Fibroblast of lung (primary cell): ENCODE measurements at places on chromosomes 2 and 18. TPM values are rescaled to one million over a fixed set of nuclear protein-coding genes. Genes with fewer than 3 reads are reported as not detected.

- DNase-seq = peak; percentile 76
Measured at GRCh38 chr2:85503851-85504777, 34.9 kb upstream of the MAT2A start.

The KCNIP3 gene
- total RNA-seq = 1.5 and 1.7 TPM in 2 replicates

DNA sequence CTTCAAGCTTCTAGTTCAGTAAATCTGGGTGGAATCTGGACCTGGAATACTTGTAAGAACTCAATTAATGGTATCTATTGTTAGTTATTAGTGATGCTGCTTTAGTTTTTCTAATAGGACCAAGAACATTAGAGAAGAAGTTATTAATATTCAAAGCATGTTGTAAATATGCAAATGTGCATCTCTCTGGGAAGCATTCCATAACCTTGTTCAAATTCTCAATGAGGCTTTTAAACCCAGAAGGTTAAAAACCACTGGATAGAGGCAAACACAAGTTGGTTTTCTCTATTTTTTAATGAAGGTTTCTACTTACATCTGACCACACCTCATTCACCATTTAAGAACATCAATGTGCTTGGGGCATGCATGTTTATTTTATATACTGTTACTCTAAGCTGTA lies 16.1 kb upstream of the ACVR1C start:
- no peak for DNase-seq

The GCKR gene
- total RNA-seq = 0.26 and 0.50 TPM in 2 replicates

DNA sequence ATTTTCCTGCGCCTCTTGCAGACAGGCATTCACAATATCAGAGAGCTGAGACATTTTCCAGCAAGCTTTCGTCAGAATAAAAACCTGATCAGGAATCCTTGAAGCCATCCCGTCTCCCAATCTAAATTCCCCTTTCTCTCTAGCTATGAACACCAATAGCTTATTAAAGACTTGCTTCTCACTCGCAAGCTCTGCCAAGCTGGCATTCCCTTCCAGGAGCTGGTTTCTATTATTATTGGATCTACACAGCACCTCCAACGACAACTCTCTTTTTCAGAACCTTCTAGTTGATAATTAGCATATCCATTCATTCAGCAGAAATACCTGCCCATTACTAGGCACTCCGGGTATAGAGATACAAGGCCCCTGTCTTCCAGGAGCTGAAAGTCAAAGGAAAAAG lies 350.3 kb downstream of the MTX2 start:
- no peak for DNase-seq

GRCh38 chr2:85221067-85221691 lies 88.0 kb downstream of the TCF7L1 start:
- peak; percentile 77 for DNase-seq

The TUBA4A gene
- total RNA-seq = 5.6 and 7.7 TPM in 2 replicates

- no peak for DNase-seq
Measured at GRCh38 chr2:227161947-227162346, 2.1 kb downstream of the COL4A4 start.

- DNase-seq = no peak
Measured at GRCh38 chr2:240467149-240467642, 31.7 kb downstream of the GPC1 start.

DNA sequence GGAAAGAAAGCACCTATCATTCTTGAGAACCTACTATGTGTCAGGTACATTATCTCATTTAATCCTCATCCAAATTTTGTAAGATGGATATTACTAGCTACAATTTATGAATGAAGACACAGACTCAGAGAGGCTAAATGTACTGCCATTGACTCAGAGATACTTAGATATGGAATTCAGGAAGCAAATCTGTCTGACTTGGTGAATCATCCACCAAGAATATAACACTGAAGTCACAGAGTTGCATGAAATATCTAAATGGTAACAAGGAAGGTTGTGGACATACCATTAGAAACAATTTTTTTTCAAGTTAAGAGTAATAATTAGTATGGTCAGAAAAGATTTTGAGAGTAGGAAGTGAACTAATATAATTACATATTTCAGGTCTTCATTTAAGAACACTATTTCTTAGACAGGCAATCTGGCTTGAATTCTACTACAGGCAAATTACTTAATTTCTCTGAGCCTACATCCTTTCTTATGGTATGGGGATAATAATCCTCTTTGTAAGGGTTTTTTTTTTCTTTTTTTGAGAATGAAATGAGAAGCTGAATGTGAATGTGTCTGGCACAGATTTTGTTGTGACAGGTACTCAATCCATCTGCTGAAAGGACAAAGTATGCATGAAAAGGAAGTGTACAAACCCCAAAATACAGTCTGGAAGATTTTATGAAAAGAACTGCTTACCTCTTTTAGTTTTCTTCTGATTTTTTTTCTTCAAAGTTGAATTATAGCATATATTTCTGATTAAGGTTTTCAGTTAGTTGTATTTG lies 14.8 kb upstream of the C2orf66 start:
- DNase-seq = peak; percentile 92

GRCh38 chr2:116988303-116988702 lies 826.2 kb upstream of the DDX18 start:
- DNase-seq = peak; percentile 48

The ALPG gene
- not detected in 2 replicates for total RNA-seq

GRCh38 chr2:76861708-76862107 lies 660.5 kb downstream of the LRRTM4 start:
- DNase-seq = peak; percentile 0

- no peak for DNase-seq
Measured at GRCh38 chr2:134320930-134321329, 67.1 kb downstream of the MGAT5 start.

DNA sequence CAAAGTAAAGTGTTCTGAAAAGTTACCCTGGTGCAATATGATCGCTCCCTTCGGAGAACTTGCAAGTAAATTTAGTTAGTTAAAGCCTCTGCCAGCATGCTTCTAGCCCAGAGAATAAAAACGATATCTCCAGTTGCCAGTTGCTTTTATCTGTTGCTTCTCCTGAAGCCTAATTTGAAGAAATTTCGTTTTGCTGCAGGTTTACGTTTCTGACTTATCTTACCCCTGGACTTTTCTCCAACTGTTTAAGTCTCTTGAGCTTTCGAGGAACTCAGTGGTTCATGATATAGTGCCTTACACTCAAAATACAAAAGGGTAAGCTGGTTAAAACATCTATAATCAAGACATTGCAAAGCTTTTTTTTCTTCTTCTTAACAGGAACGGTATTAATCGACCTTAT lies 131.1 kb downstream of the FAM161A start:
- DNase-seq = no peak

- no peak for DNase-seq
Measured at GRCh38 chr2:236818281-236819045, 248.8 kb downstream of the ACKR3 start.

The SOX11 gene
- total RNA-seq = 0.99 and 2.1 TPM in 2 replicates

DNA sequence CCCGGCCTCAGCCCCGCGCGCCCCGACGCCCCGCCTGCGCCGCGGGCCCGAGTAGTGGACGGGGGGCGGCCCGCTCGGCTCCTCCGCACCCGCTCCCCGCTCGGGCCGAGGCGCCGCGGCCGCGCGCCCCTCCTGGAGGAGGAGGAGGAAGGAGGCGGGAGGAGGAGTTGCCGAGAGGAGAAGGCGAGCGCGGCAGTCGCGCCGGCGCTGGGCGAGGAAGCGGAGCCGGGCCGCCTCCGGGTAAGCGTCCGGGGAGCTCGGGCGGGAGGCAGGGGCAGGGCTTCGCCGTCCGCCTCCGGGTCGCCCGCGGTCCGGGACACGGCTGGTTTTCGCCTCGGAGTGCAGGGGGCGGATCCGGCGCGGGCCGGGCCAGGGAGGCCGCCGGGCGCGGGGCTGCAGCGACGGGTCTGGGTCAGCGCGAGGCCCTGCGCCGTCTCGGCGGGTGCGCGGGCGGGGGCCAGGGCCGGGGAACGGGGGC lies at the start of gene SOCS6:
TSS of gene SOCS6 (plus strand) at position 195 of the 478 bp plus-strand sequence. CDS start 35,624 bp downstream, outside the sequence.
- DNase-seq = peak; percentile 59

GRCh38 chr2:230329946-230330605 lies 3.1 kb downstream of the SP140L start:
- DNase-seq = no peak

The BOK gene
- 38.5 and 42.4 TPM in 2 replicates for total RNA-seq

DNA sequence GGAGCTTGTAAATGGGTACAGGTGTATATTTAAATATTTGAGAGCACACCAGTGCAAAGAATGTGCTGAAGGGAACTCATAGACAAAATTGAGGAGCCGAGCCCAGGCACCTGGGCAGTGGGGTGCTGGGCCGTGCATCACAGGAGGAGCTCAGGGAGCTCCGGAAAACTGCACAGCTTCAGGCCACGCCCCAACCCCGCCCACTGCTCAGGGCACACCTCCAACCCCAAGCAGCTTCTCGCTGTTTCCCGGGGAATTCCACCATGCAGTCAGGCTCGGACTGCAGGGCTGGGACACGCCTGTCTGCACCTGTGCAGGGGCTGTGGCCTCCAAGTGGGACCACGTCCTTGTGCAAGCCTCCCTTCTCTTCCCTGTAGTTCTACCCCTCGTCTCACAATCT lies 243.0 kb downstream of the HDAC4 start:
- DNase-seq = no peak

GRCh38 chr2:23904692-23905091 lies 22.2 kb downstream of the ATAD2B start:
- peak; percentile 62 for DNase-seq

The CERKL gene
- 0.17 TPM in 1 of 2 replicates, not detected in the other for total RNA-seq

- DNase-seq = no peak
Measured at GRCh38 chr18:49061239-49061990, 110.7 kb upstream of the SMAD7 start.

DNA sequence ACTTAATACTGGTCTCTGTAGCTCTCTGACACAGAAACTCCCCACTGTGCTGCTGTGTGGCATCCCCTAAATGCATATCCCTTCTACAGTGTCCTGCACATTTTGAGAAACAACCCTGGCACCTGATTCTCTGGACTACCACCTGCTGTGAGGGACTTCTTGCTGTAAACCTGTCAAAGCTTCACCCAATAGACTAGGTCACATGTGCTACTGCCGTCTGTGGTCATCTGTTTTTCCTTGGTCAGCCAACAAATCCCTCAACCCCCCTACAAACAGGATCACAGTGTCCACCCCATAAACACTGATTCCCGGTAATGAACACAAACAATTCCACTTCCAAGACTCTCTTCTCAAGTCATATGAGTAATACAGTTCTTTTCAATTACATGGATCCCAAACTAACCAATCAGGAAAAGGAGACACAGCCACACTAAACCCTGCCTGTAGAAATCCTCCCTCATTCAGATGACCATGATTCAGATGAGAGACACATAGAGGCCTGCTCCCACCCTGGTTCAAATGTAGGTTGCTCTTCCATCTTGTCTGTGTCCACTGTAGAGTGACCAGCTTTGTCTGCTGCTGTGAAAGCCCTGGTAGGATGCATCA lies 1157.4 kb downstream of the RPIA start:
- DNase-seq = no peak

The WBP1 gene
- total RNA-seq = 48.8 and 78.1 TPM in 2 replicates

DNA sequence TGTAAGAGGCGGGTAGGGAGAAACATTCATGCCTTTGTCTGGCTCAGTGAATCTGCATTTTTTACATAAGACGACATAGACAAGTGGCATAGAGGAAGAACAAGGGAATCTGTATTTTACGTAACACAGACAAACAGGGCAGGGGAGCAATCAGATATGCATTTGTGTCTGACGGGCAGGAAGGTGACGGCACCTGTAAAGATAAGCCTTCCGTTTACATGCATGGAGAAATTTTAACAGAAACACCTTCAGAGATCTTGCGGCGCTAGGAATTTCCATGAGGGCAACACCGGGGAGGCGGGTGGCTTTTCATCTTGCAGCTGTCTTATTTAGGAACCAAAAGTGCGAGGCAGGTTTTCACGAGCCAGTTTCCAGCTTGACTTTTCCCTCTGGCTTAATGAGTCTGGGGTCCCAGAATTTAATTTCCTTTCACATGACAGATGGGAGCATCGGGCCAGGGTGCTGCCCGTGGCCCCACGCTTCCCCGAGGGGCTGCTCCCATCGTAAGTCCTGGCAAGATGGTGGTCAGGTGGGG lies 42.6 kb downstream of the RTP5 start:
- DNase-seq = no peak

DNA sequence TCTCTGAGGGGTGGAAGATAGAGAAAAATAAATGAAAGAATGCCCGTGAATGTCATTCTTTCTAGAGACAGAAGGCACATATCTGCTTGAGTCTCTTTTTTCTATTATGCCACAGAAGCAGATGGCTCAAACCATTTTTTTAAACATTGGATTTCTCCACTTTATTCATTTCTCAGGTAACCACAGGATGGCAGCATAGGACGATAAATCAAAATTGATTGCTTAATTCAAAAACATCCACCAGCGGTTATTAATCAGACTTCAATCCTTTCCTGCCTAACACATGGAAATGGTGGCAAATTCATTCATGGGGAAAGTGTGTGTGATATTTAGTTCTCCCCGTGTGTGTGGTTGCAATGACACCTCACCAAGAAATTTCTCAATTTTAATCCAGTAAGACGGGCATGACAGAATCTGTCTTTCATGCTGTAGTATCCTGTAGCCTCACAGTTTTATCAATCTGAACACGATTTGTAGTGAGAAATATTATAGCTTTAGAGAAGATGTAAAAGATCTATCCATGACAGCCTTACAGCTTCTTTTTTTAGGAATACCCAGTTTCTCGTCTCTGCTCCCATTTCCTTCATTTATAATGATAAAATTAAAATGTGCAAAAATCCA lies 72.2 kb downstream of the DSC3 start:
- DNase-seq = peak; percentile 43
